ENCODE measurements at places on chromosomes 16 and 17.

- DNase-seq: no peak
These were observed 108.7 kb downstream of the ZFHX3 start for GRCh38 chr16:72939247-72939646.

- no peak for DNase-seq
These were observed 87.0 kb downstream of the BMERB1 start for GRCh38 chr16:15521390-15521757.

DNA sequence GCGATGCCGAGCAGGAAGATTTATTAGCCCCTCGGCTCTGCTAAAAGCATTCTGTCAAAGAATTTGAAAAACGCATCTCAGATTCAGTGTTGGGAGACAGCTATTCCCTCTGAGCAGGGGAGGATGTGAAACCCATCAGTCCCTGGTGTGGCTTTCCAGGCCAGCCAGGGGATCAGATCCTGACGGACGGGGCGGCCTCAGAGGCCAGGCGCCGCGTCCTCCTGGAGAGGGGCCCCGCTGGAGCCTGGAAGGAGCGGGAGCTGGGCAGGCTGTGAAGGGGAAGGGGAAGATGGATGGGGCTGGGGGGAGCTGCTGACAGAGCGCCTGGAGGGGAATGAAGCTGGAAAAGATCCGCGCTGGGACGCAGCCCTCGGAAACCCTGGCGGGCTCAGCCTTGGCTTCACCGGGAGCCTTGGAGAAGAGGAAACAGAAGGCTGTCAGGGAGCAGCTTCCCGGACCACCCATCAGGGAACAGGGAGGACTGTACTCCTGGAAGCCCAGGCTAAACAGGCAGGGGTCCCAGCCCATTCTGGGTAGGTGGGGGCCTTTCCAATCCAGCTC lies 358.0 kb downstream of the C16orf95 start:
- no peak for DNase-seq

- DNase-seq: no peak
These were observed 12.0 kb downstream of the CA4 start for GRCh38 chr17:60161598-60162330.

GRCh38 chr17:35784895-35785294 lies 10.5 kb downstream of the MMP28 start:
- no peak for DNase-seq

- DNase-seq: no peak
These were observed 26.8 kb downstream of the DCUN1D3 start for GRCh38 chr16:20873331-20873730.

DNA sequence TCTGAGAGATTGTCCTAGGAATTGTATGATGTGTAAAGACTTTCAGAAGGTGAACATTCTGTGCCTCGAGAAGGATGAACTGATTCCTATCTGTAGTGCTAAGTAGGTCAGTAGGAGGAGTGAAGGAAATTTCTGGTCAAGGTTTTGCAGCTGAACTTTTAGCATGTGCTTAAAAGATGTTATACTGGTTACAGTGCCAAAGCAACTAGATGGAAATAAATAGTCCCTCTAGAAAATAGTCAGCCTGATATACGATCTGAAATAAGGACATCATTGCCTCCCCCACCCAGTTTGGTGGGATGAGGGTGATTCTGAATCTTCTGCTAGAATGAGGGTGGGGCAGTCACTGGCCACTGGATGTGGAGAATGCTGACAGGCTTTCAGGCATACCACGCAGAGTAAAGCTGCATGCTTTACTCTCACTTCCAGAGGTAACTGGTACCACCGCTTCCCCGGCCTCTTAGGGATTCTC lies 57.2 kb upstream of the VPS4A start:
- no peak for DNase-seq

DNA sequence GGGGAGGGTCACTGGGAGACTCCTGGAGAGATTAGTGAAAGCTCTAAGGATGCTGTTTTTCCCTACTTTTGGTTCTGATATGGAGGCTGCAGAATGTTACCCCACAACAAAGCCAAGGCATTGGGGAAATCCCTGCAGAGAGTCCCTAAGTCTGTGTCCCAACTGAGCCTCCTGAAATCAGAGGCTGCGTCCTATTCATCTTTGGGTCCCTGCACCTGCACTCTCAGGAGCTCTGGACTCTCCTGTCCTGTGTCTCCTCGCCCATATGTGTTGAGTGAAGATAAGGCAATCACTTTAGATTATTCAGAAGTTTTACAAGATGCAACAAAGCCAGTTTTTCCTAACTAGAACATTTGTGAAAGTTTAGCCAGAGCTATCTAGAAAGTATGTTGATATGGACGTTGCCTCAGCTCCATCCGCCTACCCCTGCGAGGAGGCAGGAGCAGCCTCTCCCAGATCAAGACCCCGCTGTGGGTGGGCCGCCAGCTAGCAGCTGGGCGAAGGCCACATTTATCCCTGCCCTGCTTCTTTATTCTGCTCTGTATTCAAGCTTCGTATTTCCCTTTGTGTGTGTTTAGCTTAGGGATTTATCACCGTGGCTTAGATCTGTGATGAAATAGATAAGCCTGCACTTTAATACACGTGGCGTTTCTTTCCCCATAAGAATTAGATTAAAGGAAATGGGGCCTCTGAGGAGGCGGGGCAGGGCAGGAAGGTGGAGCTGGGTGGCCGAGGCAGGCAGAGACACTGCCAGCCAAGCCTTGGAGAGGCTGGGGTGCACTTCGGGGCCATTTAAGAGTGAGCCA lies 37.4 kb downstream of the SHISA6 start:
- DNase-seq: no peak

GRCh38 chr16:89422905-89423630 lies 67.3 kb downstream of the ANKRD11 start:
- DNase-seq: peak; percentile 50

GRCh38 chr17:80766290-80766855 lies 221.7 kb downstream of the RPTOR start:
- no peak for DNase-seq

GRCh38 chr17:37761961-37762360 lies 17.1 kb upstream of the HNF1B start:
- no peak for DNase-seq

DNA sequence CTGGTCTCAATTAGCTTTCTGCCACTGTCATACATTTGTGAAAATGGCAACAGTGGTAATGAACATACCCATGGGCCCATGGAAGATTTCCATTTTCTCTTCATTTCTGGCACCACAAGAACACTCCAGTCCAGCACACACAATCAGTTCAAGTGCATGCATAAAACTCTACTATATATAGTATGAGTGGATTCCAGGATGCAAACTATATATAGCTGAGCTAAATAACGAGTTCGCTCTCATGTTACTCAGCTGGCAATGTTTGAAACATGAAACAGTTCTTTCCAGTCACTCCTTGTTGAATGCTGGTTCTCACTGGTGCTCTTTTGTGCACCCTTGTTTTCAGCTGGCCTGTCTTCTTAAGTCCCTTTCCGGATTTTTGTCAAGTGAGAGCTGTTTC lies 75.2 kb upstream of the DHX40 start:
- no peak for DNase-seq

DNA sequence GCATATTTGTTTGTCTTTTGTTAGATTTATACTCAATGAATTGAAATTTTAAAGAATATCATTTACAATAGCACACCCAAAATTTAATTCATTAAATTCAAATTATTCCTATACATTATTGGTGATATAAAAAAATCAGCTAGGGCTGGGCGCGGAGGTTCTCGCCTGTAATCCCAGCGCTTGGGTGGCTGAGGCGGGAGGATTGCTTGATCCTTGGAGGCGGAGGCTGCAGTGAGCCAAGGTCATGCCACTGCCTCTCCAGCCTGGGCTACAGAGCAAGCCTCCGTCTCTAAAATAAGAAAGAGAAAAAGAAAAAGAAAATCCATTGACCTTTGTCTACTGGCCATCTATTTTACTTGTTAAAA lies 4.5 kb upstream of the PRDM7 start:
- DNase-seq: no peak

DNA sequence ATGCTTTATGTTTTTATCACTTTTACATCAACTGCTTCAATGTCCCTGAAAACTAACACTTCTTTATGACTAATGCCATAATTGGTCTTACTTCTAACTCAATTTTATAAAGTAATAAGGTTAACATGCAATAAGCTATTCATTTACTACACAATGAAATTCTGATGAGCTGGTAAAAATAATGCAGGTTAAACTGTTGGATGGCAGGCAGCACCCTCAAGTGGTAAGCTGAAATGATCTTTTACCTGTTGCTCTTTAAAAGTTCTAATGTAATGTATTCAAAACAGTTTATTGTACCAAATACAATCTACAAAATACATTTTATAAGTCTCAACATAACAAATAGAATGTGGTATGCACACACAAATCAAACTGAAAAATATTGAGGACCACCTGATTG lies 1280.3 kb downstream of the CDH8 start:
- no peak for DNase-seq

GRCh38 chr16:70523076-70523742 lies at the start of gene COG4:
Gene COG4, minus strand, starts transcription at chr16:70523554. Its CDS starts 11 bp downstream, at chr16:70523543.
- peak; percentile 85 for DNase-seq

DNA sequence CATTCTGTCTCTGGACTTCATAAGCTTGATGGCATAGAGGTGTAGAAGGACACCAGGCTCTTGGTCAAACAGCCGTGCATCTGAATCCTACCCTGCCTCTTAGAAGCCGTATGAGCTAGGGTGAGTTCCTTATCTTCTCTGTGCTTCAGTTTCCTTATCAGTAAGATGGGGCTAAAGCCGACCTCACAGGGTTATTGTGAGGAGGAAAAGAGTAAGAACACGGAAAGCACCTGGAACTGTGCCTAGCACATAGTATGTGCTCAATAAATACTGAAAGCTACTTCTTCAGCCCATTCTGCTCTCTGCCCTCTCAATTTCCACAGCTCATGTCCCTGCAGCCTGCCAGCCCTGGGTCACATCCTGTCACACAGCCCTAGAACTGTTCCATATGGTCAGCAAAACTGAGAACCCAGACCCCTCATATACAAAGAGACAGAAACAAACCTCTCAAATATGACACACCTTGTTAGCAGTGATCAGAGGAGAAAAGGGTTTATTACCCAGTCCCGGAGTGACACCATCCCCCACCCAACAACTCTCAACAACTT lies 17.0 kb upstream of the UBTF start:
- no peak for DNase-seq

GRCh38 chr16:77745972-77746371 lies 23.7 kb downstream of the NUDT7 start:
- DNase-seq: no peak

DNA sequence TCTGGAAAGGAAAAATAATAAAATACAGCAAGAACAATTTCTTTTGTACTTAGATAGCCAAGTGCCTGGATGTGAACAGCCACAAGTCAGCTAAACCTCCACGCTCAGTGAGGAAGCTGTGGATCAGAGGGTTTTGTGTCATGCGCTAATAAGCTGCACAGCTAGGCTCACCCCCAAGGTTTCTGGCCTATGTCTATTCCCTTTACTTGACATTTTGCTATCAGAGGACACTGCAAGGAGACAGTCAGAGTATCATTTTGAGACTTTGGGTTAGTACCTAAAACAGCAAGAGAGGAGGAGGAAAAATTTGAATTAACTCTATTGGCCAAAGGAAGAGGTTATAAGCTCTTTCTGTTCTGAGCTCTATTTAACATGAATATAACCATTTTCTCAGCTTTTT lies 139.3 kb downstream of the KCNJ2 start:
- DNase-seq: no peak

- peak; percentile 5 for DNase-seq
These were observed 405 bp upstream of the ACE start for GRCh38 chr17:63476459-63476853.

- no peak for DNase-seq
These were observed 76.2 kb upstream of the CDC42EP4 start for GRCh38 chr17:73387746-73388577.

GRCh38 chr16:81842564-81843242 lies 63.6 kb downstream of the PLCG2 start:
- no peak for DNase-seq

GRCh38 chr16:89136931-89137330 lies 34.6 kb upstream of the CDH15 start:
- DNase-seq: no peak

- no peak for DNase-seq
These were observed 80.4 kb downstream of the EFCAB5 start for GRCh38 chr17:30021708-30022317.

DNA sequence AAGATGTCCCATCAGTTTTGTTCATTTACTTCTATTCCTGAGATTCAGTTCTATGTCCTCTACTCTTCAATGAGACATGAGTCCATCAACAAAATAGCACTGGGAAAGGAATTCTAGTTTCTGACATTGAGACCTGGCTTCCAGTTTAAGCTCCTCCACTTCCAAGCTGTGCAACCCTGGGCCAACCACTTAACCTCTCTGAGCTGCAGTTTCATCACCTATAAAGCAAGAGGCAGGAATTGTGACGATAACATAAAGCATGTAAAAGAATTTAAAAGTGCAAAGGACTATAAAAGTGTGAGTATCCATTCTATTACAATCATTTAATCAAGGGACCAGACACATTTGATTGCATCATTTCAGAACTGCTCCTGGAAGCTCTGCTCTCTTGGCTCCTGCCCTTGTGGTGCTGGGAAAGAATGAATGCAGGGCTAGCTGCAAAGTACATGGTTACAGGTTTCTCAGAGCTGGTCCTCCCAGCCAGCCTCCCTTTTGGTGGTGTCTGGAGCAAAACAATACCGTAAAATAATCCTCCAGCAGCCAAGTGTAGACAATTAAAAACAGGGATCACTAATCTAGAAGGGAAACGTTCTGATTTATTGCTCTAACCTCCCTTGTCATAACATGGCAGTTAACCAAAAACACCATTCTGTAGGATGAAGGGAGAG lies 113.9 kb downstream of the VPS53 start:
- no peak for DNase-seq

GRCh38 chr17:17739388-17740066 lies 58.3 kb downstream of the RAI1 start:
- no peak for DNase-seq

DNA sequence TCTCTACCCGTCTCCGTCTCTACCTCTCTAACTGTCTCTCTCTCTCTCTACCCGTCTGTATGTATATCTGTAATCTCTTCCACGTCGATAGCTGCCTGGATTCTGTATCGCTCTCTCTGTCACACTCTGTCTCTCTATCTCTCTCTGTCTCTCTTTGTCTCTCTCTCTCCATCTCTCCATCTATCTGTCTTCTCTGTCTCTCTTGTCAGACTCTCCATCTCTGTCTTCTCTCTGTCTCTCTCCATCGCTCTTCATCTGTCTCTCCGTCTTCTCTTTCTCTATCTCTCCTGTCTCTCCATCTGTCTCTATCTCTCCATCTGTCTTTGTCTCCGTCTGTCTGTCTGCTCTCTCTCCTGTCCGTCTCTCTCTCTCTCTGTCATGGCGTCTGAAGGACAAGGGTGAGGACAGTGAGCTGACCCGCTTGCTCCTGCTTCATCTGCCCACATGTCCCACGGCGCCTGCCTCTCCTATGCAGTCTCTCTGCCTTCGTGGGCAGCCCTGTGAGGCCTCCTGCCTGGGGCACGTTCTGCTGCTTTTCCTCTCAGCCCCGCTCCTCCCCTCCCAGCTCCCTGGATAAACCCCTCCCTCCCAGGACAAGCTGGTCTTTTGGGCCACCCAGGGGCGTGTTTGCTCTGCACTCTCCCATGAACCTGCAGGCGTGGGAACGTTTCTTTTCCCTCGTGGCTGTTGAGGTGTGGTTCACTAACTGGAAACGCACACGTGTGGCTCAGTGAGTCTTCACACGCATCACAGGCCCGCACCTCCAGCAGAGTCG lies 18.9 kb downstream of the ACSF3 start:
- no peak for DNase-seq
